ENCODE measurements at places on chromosomes 5 and 9. TPM values are rescaled to one million over a fixed set of nuclear protein-coding genes. Genes with fewer than 3 reads are reported as not detected.

DNA sequence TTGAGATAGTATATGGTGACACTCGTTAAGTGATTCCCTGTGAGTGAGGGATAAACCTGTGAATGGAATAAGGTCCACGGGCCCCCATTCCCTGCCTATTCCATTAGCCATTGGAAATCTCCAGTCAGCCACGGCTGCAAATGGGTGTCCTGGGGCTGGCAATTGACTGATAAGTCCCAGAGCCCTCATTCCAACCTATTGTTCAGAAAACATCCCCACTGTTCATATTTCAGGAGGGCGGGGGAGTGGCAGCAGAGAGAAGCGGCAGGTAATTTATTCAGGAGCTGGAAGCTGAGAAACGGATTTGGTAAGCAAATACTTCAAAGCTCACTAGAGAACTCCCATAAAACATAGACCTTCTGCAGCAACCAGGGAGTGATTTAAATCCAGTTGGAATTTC, 42.0 kb downstream of the TMEM174 start:
- H3K27me3 ChIP-seq, result no peaks in the 10 kb centered on the region
- no peaks in the 10 kb centered on the region for H3K36me3 ChIP-seq
- H3K27ac ChIP-seq, result no peak overlapping the region
- DNase-seq, result no peak
- 0 out of 2 replicates have a peak, but pooled peaks cover 4% of the 10 kb centered on the region for H3K4me1 ChIP-seq
- H3K4me3 ChIP-seq, result no peak overlapping the region

GRCh38 chr5:148733601-148734438, 79.5 kb upstream of the HTR4 start:
- no peaks in the 10 kb centered on the region for H3K36me3 ChIP-seq
- DNase-seq, result peak; percentile 73
- no peak overlapping the region for H3K4me3 ChIP-seq

GFI1B gene
- total RNA-seq, result not detected

- no peaks in the 10 kb centered on the region for H3K4me1 ChIP-seq
- no peak for DNase-seq
- H3K27me3 ChIP-seq, result no peaks in the 10 kb centered on the region
- H3K36me3 ChIP-seq, result no peaks in the 10 kb centered on the region
Observed at GRCh38 chr9:3467593-3468219, 58.1 kb downstream of the RFX3 start.

DNA sequence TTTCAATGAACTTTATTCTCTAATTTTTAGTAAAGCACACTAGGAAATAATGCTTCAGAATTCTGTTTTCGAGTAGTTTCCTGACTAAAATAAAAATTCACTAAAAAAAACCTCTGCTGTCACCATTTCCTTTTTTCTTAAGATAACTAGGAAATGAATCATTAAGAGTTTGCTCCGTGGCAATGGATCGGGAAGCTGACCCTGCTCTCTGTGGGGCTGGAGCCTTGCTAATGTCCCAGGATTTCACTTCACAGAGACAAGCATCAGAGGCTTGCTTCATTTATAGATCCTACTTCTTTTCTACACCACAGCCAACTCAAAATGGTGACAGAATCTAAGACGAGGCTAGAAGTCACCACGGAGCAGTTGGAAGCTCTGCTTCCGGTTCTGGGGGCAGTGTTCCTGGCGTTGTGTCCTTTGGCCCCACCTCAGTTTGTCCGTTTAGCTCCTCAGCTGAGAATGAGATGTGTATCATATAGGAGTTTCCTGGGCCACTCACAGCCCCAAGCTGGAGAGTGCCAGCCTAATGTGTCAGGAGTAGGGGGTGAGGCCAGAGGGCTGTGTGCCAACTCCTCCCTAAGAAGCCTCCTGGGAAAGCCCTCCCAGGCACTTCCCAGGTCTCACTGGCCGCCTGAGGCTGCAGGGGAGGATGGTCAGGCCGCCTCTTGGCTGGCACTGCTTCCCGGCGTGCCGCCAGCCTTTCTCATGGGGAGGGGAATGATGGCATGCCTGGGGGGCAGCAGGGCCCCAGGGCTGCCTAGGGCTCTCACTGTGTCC, 19.6 kb downstream of the TENT4A start:
- peaks cover 9% of the 10 kb centered on the region for H3K36me3 ChIP-seq
- H3K27me3 ChIP-seq, result no peaks in the 10 kb centered on the region
- no peak overlapping the region for H3K4me3 ChIP-seq
- no peak for DNase-seq
- H3K4me1 ChIP-seq, result no peaks in the 10 kb centered on the region
- no peak overlapping the region for H3K27ac ChIP-seq

GRCh38 chr5:176133877-176134276, 104.3 kb upstream of the SIMC1 start:
- no peak overlapping the region for H3K4me3 ChIP-seq
- H3K27me3 ChIP-seq, result peaks cover 84% of the 10 kb centered on the region
- H3K27ac ChIP-seq, result no peak overlapping the region
- H3K36me3 ChIP-seq, result no peaks in the 10 kb centered on the region
- H3K4me1 ChIP-seq, result no peaks in the 10 kb centered on the region

CBY3 gene
- total RNA-seq, result not detected

DNA sequence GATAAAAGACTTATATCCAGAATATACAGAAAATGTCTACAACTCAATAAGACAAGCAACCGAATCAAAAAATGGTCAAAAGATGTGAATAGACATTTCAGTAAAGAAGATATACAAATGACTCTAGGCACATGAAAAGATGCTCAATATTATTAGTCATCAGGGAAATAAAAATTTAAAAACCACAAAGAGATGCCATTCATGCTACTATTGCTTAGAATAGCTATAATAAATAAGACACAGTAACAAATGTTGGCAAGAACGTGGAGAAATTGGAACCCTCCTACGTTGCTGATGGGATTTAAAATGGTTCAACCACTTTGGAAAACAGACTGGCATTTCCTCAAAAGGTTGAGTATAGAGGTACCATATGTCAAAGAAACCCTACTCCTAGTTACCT, 39.8 kb downstream of the POLK start:
- no peaks in the 10 kb centered on the region for H3K27me3 ChIP-seq
- H3K4me1 ChIP-seq, result no peaks in the 10 kb centered on the region

Measured in PC-9 (cell line).